ENCODE measurements at places on chromosomes 1 and 21. TPM values are rescaled to one million over a fixed set of nuclear protein-coding genes. Genes with fewer than 3 reads are reported as not detected.

The C1orf56 gene
- polyA plus RNA-seq, result 16.2 TPM

The TNFSF4 gene
- 0.73 TPM for polyA plus RNA-seq

The CYP4A22 gene
- polyA plus RNA-seq, result not detected

The AXDND1 gene
- not detected for polyA plus RNA-seq

The FOXO6 gene
- polyA plus RNA-seq, result 8.1 TPM

The C1orf87 gene
- polyA plus RNA-seq, result not detected

All from brain (organoid and tissue), 16 donors.